ENCODE measurements at places on chromosomes 11 and 22.

DNA sequence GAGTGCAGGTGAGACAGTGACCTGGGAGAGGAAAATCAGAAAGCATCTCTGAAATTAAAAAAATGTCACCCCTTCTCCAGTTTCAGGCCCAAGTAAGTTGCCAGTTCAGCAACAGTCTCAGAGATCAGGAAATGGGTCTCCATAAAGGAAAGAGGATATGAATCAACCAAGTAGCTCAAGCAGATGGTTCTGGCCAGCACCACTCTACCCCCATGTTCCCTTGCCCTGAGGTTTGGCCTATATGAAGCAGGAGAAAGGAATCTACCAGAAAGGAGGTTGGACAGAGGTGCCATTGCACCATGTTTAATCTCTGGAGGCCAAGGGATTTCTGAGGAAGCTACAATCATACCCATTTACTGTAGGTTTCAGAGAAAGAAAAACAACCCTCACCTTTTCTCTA lies 7.7 kb downstream of the FZD4 start:
- DNase-seq: no peak

- DNase-seq: no peak
Measured at GRCh38 chr11:127640561-127641451, 640.2 kb upstream of the KIRREL3 start.

- peak; percentile 34 for DNase-seq
Measured at GRCh38 chr22:30301995-30302809, 12.9 kb upstream of the CASTOR1 start.

DNA sequence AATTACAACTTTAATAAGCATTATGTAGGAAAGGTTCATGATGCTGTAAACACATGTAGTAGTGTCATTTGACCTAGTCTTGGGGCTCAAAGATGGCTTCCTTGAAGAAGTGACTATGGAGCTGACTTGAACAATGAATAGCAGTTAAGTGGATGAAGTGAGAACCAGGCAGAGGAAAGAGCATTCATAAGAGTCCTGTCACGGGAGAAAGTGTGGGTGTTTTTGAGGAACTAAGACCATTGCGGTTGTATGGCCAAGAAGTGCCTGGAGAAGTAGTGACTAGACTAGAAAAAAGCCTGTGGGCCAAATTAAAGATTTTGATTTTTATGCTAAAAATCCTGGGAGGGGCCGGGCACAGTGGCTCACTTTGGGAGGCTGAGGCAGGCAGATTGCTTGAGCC lies 7.2 kb upstream of the IL18BP start:
- DNase-seq: no peak

DNA sequence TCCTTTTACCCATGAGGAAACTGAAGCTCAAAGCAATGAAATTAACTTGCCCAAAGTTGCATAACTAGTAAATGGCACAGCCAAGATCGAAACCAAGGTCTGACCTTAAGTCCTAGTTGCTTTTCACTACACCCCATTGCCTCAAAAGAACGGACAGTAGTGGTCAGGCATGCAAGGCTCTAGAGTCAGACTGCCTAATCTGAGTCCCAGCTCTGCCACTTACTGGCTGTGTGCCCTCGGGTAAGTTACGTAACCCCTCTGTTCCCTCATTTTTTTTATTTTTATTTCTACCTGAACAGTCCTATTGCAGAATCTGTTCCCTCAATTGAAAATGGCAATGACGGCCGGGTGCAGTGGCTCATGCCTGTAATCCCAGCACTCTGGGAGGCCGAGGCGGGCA lies 9.6 kb downstream of the CYB561A3 start:
- no peak for DNase-seq

- no peak for DNase-seq
Measured at GRCh38 chr11:119108857-119109221, 1.7 kb downstream of the C2CD2L start.

- DNase-seq: no peak
Measured at GRCh38 chr11:125960771-125961170, 14.9 kb downstream of the VSIG10L2 start.

- DNase-seq: no peak
Measured at GRCh38 chr11:119615003-119615881, 113.8 kb downstream of the NECTIN1 start.

- no peak for DNase-seq
Measured at GRCh38 chr11:95144313-95145235, 54.9 kb downstream of the ENDOD1 start.

- DNase-seq: no peak
Measured at GRCh38 chr11:105447936-105448702, 161.8 kb upstream of the GRIA4 start.

DNA sequence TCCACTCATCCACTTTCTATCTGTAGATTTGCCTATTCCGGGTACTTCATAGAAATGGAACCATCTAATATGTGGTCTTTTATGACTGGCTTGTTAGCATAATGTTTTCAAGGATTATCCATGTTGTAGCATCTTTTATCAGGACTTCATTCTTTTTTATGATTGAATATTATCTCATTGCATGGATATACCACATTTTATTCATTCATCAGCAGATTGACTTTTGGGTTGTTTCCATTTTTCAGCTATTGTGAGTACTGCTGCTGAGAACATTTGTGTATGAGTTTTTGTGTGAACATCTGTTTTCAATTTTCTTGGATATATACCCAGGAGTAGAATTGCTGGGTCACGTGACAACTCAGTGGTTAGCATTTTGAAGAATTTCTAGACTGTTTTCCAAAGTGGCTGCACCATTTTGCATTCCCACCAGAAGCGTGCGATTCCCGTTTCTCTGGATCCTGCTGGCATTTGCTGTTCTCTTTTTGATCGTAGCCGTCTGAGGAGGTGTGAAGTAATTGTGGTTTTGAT lies 8.9 kb downstream of the DERL3 start:
- DNase-seq: no peak

- no peak for DNase-seq
Measured at GRCh38 chr22:44741929-44742328, 10.4 kb upstream of the ARHGAP8 start.

DNA sequence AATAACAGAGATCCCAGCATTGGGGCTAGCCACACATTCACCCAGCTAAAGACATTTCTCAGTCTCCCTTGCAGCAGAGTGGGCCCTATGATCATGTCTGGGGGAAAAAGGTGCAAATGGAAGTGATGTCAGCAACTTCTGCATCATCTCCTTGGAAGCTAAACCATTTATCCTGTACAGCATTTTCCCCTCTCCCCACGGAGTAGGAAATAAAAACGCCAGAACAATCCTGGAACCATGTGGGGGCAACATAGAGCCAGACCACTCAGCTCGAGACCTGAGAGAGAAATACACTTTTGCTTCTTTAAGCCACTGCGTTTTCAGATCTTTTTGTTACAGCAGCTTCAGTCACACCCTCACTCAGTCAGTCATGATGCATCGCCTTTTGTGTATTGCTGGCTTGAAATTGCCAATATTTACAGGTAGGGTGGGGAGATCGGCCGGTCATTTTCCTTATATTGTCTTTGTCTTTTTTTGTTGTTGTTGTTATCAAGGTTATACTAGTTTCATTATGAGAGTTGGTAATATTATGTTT lies 9.1 kb upstream of the RAC2 start:
- DNase-seq: no peak

- no peak for DNase-seq
Measured at GRCh38 chr11:102545701-102546100, 15.2 kb upstream of the MMP7 start.

DNA sequence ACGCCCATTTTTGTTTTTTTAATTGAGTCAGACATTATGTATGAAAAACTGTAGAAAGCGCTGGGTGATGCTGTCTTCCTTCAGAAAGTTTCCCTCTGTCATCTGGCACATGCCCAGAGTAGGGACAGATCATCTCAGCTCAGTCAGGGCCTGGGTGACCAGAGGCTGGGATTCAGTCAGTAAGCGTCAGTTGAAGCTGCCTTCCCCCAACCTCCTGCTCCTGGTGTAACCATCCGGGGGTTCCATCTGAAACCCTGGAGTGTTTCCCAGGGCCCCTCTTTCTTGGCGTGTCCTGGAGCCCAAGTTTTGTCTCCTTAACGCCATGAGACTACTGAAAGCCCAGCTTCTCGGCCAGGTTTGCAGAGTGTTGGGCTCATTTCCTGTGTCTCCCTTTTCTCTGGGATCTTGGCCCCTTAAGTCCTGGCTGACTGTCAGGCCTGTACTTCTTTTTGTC lies 10.7 kb downstream of the PPFIA1 start:
- DNase-seq: no peak

GRCh38 chr22:50531546-50531961 lies 1.7 kb upstream of the TYMP start:
- DNase-seq: peak; percentile 47

DNA sequence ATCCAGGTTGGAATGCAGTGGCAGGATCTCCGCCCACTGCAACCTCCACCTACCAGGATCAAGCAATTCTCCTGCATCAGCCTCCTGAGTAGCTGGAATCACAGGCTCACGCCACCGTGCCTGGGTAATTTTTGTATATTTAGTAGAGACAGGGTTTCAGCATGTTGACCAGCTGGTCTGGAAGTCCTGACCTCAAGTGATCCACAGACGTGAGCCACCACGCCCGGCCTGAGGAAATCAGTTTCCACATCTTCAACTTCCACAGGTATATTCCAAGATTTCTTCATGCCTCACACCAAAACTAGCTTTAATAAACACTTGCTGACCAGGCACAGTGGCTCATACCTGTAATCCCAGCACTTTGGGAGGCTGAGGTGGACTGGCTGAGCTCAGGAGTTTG lies 7.6 kb downstream of the HARBI1 start:
- DNase-seq: no peak

GRCh38 chr11:95577716-95578460 lies 211.7 kb downstream of the FAM76B start:
- DNase-seq: no peak

DNA sequence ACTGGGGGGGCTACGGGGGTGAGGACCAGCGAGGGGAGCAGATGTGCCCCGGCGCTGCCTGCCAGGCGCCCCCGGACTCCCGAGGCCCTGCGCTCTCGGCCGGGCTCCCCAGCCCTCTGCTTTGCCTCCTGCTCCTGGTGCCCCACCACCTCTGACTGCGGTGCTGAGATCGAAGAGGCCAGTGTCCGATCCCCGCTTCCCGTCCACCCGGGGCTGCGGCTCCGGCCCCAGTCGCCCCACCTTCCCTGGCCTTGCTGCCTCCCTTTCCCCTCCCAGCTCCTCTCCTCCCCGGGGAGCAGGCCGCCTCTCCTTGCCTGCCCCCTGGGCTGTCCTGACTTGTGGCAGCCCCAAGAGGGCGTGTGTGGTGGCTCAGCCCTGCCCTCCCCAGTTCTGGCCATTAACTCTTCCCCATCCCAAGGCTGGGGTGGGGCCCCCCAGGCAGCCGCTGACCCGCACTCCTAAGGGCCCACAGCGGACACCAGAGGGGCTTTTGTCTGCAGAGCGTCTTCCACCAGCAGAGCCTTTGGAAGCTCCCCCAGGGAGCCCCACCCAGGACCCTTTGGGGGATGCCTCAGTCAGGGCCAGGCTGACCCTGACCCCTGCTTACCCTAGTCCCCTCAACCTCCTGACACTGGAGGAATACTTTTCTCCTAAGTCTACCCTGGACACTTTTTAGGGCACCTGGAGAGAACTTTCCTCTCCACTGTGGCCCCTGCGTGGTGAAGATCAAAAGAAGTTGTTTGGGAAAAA lies 16.6 kb downstream of the RTN4RL2 start:
- peak; percentile 30 for DNase-seq

GRCh38 chr11:103619480-103619879 lies 417.0 kb upstream of the DDI1 start:
- no peak for DNase-seq

- no peak for DNase-seq
Measured at GRCh38 chr11:80649186-80649585, 1208.4 kb upstream of the TENM4 start.

GRCh38 chr22:37182101-37182948 lies 5.7 kb downstream of the C1QTNF6 start:
- DNase-seq: no peak

GRCh38 chr11:70901951-70902521 lies 350.3 kb downstream of the SHANK2 start:
- no peak for DNase-seq

GRCh38 chr11:62882788-62883501 lies 2.2 kb downstream of the SLC3A2 start:
- no peak for DNase-seq

GRCh38 chr11:96275801-96276594 lies 67.0 kb downstream of the MAML2 start:
- DNase-seq: no peak

DNA sequence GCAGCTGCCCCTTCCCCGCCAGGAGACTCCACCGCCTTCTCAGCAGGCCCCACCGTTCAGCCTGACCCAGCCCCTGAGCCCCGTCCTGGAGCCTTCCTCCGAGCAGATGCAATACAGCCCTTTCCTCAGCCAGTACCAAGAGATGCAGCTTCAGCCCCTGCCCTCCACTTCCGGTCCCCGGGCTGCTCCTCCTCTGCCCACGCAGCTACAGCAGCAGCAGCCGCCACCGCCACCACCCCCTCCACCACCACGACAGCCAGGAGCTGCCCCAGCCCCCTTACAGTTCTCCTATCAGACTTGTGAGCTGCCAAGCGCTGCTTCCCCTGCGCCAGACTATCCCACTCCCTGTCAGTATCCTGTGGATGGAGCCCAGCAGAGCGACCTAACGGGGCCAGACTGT lies 42.6 kb downstream of the PPP2R1B start:
- DNase-seq: no peak

GRCh38 chr11:44398266-44399030 lies 88.5 kb upstream of the ALX4 start:
- DNase-seq: no peak

DNA sequence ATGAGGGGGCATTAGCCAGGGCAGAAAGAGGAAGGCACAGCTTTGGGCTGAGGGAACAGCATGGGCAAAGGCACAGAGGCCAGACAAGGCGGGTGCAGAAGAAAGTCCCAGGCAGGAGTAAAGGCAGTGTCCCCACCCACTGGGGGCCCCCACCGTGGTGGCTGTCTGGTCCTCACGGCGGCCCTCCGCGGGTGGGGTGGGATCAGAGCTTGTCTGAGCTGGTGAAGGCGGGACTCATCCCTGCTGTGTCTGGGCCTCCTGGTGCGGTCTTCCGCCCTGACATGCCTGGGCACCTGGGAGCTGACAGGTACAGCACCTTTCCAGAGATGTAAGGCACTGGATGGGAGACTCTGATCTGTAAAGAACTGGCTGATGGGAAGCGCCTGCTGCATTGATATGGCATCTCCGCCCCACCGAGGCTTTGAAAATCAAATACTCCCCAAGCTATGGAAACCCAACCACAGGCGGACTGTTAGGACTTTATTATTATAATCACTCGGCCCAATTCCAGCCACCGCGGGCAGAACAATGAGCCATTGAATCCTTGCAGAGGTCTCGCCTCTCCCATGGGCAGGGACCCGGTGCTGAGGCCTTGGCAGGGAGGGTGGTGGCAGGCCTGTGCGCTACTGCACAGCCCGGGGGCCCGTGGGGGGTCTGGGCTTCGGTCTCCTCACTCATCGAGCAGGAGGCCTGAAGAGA lies 14.2 kb upstream of the GNB1L start:
- DNase-seq: no peak

- no peak for DNase-seq
Measured at GRCh38 chr11:14969901-14970323, 2.2 kb downstream of the CALCA start.

DNA sequence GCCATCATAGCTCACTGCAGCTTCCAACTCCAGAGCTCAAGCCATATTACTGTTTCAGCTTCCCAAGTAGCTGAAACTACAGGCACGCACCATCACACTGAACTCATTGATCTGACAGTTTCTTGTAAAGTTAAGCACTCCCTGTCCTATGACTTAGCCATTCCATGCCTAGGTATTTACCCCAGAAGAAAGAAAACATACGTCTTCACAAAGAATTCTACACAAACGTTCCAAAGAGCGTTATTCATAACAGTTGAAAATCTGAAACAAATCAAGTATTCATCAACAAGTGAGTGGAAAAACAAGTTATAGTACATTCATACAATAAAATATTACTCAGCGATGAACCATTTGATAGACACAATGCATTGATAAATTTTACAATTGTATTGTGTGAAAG lies 7.8 kb upstream of the NLRP10 start:
- DNase-seq: no peak
